Vagina (tissue), 2 donors: ENCODE measurements at places on chromosomes 11 and 22. TPM values are rescaled to one million over a fixed set of nuclear protein-coding genes. Genes with fewer than 3 reads are reported as not detected.
A peak's percentile ranks its signal among the peaks of the same experiment; 100 is the strongest.

Gene NOX4
- total RNA-seq, result 9.8 TPM

Gene ILK
- 149 TPM for total RNA-seq

Gene RIMBP3B
- total RNA-seq, result not detected

Gene PRSS23
- total RNA-seq, result 40.3 TPM

Gene NXPE2
- total RNA-seq, result not detected

- no peak for DNase-seq
Measured at GRCh38 chr22:26708256-26709009, 51.0 kb downstream of the MIAT start.

GRCh38 chr22:24407278-24407665 lies 20.1 kb upstream of the ADORA2A start:
- no peak for DNase-seq

DNA sequence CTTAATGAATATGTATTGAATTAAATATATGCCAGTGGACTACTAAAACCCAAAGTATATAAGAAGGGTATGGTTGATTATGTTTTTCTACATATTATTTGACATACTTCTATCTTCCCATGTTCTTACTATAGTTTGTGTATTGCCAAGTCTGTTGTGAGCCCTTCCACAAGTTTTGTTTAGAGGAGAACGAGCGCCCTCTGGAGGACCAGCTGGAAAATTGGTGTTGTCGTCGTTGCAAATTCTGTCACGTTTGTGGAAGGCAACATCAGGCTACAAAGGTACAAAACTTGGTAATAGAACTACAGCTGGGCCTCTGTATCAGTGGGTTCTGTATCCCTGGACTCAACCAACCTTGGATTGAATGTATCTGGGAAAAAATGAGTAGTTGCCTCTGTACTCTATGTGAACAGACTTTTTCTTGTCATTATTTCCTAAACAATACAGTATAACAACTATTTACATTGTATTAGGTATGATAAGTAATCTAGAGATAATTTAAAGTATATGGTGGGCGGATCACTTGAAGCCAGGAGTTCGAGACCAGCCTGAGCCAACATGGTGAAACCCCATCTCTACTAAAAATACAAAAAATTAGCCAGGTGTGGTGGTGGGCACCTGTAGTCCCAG lies 38.7 kb upstream of the TTC36 start:
- no peak for DNase-seq

DNA sequence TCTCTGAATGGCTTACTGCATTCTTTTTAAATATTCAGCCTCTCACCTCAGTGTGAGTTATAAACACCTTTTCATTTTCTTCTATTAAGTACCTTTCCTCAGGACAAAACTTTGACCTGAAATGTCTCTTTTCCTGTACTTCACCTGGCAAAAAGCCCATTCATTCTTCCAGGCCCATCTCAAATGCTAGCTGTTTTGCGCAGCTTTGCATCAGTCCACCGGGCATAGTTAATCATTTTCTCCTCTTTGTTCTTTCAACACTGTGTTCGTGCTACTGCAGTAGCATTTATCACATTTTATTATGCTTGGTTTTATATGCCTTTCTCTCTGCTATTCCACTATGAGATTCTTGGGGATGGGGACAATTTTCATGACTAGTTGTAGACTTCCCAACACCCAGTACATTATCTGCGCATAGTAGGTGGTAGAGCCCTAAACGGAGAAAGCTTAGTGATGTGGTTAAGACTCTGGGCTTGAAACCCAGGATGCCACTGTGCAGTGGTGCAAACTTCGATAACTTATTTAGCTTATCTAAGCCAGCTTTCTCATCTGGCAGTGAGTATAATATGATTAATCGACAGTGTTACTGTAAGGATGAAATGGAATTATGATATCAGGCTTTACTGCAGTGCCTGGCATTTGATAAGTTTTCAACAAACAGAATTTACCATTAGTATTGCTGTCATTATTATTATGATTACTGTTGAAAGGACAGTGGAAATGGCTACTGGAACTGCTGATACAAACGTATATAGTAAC lies 695.7 kb downstream of the NELL1 start:
- no peak for DNase-seq

DNA sequence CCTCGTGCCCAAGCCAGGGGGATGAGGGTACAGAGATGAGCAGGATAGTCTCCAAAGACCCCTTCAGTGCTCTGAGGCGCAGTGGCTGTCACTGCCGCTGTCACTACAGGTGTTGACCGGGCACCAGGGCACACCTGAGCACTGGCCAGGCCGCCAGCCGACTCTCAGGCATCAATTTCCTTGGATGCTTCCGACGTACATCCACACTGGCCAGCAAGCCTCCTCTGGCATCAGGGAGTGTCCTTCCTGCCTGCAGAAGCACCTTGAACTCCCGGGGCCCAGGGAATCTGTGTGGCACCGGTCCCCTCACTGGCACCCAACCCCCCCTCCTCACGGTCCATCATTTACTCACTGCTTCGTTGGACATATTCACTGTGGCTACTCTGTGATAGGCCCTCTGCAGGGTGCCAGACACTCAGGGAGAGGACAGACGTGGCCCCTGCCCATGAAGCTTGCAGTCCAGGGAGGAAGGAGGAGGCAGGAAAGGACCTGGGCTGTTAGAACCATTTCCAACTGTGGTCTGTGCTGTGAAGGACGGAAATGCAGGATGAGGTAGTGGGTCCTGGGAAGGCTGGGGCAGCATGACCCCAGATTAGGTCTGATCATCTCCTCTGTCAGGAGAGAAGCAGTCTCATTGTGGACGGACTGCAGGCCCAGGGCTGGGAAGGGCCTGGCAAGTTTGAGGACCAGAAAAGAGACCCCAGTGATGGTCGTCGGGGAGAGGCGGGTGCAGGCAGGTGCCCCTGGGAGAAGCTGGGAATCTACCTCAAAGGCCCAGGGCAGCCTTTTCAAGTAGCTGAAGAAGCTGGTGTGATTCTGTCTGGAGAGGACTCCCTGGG lies 46.3 kb upstream of the ANO1 start:
- peak; percentile 65 for DNase-seq

- no peak for DNase-seq
Measured at GRCh38 chr11:30521297-30522071, 64.7 kb downstream of the MPPED2 start.

DNA sequence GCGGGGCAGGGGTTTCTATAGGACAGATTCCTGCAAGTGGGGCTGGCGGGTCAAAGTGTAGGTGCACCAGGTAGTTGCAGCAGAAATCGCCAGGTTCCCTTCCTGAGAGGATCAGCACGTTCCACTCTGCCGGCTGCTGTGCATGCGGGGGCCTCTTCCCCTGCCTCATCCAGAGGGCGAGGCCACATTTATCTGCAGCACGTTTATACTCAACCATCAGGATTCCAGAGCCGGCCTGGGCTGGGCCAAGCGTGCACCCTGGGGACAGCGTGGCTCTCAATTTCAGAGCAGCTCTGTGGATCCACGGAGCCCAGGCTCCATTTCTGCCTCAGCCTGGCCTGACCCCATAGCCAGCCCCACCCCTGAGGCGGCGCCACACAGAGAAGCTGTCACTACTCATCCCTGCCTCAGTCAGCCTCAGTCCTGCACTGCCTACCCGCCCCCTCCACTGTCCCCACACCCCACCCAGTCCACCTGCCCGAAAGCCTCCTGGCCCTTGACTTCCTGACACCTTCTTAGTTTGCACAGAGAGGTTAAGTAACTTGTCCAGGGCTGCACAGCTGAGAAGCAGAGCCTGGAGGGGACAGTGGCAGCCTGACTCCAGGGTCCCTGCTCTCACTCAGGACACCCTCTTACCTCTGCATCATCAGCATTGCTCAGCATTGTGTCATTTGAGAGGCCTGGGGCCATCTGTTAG lies 45.9 kb upstream of the RTL6 start:
- DNase-seq, result peak; percentile 84

DNA sequence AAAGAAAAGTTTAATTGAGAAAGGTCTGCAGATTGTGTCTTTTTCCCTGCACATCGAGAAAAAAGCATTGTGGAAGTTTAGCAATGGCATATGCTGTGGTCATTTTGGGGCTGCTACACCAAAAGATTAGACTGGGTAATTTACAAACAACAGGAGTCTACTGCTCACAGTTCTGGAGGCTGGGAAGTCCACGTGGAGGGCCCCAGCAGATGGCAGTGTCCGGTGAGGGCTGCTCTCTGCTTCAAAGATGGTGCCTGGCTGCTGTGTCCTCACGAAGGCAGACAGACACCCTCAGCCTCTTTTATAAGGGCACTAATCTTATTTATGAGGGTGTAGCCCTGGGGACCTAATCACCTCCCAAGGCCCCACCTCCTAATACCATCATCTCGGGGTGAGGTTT lies 21.1 kb downstream of the PHF21B start:
- no peak for DNase-seq

DNA sequence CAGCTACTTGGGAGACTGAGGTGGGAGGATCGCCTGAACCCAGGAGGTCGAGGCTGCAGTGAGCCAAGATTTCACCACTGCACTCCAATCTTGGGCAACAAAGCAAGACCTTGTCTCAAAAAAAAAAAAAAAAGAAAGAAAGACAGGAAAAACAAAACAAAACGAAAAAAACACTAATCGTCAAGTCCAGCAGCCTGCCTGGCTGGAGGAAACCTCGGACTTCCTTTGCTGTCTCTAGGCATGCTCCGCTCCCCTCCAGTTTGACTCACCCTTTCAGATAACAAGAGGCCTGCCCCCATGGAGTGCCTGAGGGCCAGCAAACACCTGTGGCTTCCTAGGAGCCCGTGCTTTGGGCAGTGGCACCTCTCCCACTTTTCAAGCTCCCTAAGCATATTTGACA lies 28.8 kb upstream of the CHKA start:
- no peak for DNase-seq

- no peak for DNase-seq
Measured at GRCh38 chr11:35272391-35272902, 133.5 kb downstream of the CD44 start.
